ENCODE measurements at places on chromosomes 16 and 17.
A peak's percentile ranks its signal among the peaks of the same experiment; 100 is the strongest.

DNA sequence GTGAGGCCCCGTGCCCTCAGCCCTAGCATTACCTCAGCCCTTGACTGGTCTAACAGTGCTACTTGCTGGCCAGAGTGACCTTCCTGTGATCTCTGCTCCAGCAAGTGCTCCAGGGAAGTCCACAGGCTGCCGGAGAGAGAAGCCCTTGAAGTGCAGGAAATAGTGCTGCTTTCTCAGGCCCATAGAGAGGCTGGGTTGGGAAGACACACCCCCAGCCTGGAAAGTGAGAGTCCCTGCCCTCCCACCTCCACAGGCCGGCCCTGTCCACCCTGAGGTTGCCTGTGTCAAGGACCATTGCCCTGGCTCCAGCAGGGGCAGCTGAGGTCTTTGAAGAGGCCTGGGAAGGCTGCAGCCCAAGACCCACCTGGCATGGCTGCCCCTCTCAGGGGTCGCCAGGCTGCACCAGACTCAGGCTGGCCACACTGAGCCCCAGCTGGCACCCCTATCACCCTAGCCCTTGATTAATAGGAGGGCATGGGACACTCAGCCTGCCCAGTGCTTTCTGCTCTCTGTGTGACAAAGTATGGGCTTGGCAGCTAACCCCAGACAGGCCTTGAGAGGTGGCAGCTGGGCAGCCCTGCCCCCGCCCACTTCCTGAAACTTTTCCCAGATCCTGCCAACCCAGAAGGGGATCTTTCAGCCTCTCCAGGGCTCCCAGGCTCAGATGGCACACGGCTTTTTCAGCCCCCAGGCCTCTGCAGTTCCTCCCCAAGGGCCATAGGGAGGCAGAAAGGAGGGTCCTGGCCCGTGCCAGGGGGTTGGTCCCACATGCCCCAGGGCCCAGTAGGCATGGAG lies 21.7 kb downstream of the ATP6V0D1 start:
- DNase-seq = no peak

GRCh38 chr16:14248791-14249190 lies 177.7 kb downstream of the MRTFB start:
- no peak for DNase-seq

- DNase-seq = no peak
Observed at GRCh38 chr17:13541032-13541480, 60.7 kb downstream of the HS3ST3A1 start.

DNA sequence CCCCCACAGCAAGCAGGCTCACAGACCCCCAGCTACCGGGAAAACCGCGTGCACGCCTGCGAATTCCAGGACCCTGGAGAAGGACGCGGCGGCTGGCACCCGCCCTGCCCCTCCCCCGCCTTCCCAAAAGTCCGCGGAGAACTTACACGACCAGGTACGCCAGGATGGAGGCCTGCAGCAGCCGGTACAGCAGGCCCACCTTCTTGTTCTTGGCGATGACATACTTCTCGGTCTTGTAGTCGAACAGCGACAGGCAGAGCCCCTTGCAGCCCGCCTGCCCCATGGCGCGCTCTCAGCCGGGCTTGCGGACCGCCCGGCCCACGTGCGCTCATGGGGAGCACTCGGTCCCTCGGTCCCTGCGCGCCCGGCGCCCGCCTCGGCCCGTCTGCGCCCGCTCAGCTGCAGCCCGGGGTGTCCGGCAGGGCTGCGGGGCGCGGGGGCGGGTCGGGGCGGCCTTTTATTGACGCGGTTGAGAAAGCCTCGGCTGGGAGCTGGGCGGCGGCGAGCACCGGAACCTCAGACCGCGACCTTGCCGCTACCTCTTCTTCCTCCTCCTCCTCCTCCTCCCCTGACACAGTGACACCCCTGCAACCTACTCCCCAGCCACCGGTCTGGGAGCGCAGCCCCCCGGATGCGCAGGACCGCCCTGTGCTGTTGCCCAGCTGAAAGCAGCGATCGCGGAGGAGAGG lies at the start of gene P2RX5:
Gene P2RX5, minus strand, starts transcription at position 433 of the 689 bp plus-strand sequence. Its CDS starts 150 bp downstream, at position 283.
- DNase-seq = no peak

- DNase-seq = peak; percentile 50
Observed at GRCh38 chr16:11198828-11199227, 57.2 kb downstream of the SOCS1 start.

DNA sequence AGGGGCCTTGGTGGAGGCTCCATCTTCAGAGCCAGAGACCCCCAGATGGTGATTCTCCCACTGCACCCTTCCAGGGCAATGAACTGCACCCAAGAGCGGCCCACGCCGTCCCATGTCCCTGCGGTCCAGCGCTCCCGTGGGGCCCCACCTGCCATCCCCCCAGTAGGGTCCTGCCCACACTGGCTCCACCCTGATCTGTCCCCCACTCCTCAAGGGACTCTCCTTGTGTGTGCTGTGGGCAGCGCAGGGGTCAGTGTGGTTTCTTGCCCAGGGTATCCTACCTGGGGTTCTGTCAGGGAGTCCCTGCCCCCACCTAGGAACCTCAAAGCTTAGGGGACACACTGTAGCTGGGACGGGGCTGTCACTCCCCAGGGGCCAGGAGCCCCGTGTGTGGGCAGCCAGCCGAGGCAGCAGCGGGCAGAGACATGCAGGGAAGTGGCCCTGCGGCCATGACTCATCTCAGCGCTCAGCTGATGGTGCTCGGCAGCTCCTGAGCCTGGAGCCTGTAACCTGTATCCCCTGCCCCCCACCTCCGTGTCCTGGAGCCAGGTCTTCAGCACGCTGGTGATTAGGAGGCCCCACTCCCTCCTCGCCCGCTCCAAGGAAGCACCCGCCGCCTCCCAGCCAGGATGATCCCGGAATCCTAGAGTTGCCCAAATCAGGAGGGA lies 35.7 kb upstream of the SSTR5 start:
- DNase-seq = no peak

DNA sequence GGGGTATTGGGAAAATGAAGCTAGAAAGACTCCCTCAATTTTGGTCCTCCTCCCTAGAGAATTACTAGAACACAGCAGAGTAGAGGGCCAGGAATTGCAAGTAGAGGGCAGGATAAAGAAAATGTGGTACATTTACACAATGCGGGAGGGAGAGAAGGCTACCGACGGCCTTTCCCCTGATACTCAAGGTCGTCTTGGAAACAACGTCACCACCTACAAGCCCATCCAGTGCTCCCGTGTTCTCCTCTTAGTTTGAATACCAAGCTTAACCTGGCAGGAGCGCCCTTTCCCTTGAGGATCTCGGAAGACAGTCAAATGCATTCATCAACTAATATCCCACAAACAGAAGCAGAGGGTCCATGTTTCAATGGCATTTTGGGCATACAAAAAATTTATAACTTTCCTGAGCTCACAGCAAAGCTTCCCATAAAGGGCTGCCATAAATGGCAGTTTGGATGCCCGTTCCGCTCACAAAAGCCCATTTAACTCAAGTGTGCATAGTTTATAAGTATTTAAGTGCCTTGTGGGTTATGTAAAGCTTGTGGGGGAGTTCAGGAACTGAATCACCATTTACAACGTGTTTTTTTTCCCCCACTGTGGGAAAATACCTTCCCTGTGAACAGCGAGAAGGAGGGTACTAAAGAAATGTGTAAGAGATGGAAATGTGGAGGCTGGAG lies 414.6 kb downstream of the SLC39A11 start:
- no peak for DNase-seq

GRCh38 chr16:75267631-75268264 lies 16.3 kb upstream of the BCAR1 start:
- peak; percentile 26 for DNase-seq

GRCh38 chr17:14341866-14342265 lies 41.0 kb downstream of the HS3ST3B1 start:
- no peak for DNase-seq

- DNase-seq = no peak
Observed at GRCh38 chr17:76193591-76193990, 46.7 kb downstream of the RNF157 start.

- no peak for DNase-seq
Observed at GRCh38 chr16:28261942-28262341, 30.4 kb upstream of the SBK1 start.

DNA sequence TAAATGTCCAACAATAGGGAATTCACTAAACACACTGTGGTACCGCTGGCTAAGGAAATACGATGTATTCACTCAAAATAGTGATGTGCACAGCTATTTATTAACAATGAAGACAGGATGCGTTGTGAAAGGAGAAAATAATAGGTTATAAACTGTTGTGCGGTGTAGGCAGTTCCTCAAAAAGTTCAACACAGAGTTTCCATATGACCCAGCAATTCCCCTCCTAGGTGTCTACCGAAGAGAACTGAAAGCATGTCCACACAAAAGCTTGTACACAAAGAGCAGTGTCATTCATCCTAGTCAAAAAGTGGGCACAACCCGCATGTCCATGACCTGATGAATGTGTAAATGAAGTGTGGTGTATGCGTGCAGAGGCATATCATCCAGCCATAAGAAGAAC lies 1.2 kb upstream of the CES1 start:
- DNase-seq = no peak

- no peak for DNase-seq
Observed at GRCh38 chr17:71757956-71758355, 362.9 kb upstream of the SOX9 start.

GRCh38 chr16:11370084-11370931 lies 25.0 kb downstream of the RMI2 start:
- no peak for DNase-seq

DNA sequence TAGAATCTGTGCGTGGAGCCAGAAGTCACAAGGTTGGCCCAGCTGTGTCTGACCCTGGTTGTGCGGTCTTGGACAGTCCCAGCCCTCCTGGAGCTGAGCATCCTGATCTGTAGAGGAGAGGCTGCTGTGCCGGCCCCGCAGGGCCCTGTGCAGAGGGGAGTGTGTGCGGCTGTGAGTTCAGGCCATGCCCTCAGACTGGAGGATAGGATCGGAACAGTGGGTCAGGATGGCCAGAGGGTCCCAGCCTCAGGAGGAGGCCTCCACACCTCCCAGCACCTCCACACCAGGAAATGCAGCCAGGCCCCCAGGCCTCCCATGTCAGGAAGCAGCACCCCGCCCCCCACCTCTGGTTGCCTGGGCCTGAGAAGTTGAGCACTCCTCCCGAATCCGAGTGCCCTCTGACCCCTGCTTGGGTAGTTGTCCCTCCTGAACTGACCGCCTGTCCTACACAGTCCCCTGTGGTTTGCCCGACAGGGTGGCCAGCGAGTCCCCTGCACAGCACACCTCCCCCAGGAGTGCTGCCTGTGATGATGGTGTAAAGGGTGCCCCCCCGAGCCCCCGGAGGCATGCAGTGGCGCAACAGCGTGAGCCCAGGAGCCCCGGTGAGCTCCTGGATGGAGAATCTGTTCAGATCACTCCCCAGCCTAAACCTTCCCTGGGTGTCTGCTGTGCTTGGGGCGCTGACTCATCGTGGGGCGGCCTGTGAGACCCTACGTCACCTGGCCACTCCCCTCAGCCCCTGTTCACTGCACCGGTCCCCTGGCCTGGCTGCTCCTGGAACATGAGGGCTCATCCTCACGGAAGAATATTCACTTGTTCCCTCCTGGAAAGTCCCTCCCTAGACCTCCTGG lies 285.2 kb downstream of the SEC14L1 start:
- DNase-seq = no peak

- DNase-seq = no peak
Observed at GRCh38 chr17:82832881-82833475, 6.8 kb downstream of the ZNF750 start.

- no peak for DNase-seq
Observed at GRCh38 chr17:27793906-27794569, 6.3 kb downstream of the NOS2 start.

DNA sequence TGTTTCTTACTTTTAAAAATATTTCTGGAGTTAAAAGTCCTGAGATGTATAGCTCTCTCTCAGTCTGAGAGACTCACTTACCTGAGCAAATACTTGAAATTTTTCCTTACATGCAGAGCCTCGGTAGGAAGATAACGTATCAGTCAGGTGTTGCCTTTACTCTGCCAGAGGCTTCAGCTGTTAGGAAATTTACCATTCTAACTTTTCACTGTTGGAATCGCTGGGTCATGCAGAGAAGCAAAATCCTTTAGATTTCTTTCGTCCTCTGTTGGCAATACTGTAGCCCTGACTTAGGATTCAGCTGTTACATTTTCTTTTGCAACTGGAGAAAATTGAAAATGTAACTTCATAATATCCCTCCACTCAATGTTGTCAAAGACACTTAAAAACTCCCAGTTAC lies 20.0 kb upstream of the KCNJ16 start:
- DNase-seq = no peak

DNA sequence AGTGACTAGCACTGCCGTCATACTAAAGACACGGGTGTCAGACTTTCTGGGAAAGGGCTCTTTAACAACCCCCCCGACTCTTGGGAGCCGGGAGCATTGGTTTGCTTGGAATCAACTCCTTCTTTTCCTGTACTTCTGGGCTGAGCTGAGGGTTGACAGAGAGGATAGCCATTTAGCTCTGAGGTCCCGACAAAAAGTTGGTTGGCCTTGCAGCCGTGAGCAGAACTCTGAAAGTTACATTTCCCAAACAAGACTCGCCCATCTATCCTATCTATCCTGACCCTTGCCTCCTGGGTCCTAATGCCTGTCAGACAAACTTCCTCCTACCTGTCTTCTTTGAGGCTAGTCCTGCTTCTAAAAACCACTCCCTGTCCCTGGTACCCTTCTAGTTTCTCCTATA lies 460.8 kb upstream of the TOM1L1 start:
- DNase-seq = no peak

DNA sequence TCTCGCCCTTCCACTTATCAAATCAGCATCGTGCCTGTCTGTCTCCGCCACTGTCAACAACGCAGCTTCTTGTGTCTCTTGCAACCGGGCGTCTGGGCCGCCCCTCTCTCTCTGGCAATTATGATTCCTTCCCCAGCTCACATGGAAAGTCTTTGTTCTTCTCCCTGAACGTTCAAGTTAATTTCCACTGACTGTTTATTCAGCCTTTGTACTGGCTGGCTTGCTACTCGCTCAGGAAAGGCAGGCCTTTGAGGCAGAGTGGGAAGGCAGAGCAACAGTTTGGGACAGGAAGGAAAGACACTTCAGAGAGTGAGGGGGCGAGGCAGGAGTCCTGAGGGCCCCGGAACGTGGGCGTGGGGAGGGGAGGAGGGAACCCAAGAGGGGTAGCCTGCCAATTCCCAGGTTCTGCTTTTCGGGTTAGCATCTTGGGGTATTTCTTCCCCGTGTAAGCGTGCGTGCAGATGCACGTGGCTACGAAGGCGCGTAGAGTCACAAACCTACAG lies 50.8 kb downstream of the AKAP1 start:
- peak; percentile 31 for DNase-seq

- no peak for DNase-seq
Observed at GRCh38 chr16:28616636-28617035, 6.8 kb upstream of the SULT1A1 start.

- no peak for DNase-seq
Observed at GRCh38 chr17:47721725-47722124, 11.3 kb upstream of the TBX21 start.
